ENCODE measurements at places on chromosomes 5 and 9.

DNA sequence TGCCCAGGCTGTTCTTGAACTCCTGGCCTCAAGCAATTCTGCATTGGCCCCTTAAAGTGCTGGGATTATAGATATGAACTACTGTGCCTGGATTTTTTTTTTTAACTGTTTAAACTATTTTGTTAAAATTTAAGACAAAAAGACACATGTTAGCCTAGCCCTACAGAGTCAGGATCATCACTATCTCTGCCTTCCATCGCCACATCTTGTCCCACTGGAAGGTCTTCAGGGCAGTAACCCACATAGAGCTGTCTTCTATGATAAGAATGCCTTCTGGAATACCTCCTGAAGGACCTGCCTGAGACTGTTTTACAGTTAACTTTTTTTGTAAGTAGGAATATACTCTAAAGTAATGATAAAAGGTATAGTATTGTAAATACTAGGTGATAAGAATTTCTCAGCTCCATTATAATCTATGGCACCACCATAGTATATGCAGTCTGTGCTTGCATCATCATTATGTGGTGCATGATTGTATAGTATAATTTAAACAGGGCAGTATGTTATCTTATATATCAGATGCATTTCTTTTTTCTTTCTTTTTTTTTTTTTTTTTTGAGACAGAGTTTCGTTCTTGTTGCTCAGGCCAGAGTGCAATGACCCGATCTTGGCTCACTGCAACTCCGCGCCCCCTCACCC, 52.7 kb downstream of the DENND4C start:
- DNase-seq, result no peak

DNA sequence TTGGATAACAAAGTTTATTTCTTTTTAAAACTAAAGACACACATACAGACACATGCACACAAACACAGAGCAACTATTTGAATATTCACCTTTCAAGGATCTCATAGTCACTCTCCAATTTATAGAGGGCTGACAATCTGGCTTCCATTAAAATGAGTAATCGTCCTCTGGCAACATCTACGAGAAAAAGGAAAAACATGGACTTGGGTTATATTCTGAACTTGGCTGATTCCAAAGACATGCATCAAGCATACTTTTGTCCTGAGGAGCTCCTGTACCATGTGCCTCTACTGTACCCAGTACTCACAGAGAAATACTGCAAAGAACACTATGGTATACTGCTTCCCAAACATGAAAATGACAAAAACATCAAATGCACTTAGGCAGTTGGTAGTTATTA, 15.4 kb downstream of the IARS1 start:
- no peak for DNase-seq

GRCh38 chr5:112294126-112294525, 125.0 kb downstream of the EPB41L4A start:
- no peak for DNase-seq

GRCh38 chr5:146626936-146627335, 110.9 kb upstream of the GPR151 start:
- DNase-seq, result no peak

DNA sequence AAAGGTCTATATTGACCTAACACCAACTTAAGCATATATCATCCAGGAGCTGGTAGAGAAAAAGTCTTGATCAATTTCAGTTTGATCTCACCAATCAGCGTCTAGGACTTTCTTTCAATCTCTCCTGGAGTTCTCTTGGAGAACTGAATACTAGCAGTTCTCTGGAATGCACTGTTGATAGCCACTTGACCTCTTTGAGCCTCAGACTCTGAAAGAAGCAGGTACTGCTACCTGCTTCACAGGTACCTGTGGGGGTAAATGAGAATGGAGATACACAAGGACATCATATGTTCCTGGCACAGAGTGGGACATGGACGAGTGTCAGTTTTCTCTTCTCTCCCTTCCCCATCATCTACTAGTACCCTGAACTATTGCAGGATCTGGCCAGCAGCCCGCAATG, 16.0 kb downstream of the CMYA5 start:
- no peak for DNase-seq

DNA sequence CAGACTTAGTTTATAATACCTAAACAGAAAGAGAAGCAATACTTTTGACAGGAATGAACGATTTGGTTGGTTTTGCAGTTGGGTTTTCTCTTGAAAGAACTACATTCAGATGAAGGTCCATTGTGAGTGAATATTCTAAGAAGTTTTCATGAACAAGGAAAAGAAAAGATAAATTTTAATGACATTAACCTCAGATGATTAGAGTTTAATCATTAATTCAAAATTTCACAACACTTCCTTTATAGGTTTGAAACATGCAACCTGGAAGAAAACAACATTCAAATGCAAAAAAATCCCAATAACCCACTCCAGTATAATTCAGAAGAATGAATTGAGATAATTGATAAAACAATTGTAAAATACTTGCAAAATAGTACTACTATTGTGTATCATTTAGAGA, 23.8 kb downstream of the EQTN start:
- no peak for DNase-seq

DNA sequence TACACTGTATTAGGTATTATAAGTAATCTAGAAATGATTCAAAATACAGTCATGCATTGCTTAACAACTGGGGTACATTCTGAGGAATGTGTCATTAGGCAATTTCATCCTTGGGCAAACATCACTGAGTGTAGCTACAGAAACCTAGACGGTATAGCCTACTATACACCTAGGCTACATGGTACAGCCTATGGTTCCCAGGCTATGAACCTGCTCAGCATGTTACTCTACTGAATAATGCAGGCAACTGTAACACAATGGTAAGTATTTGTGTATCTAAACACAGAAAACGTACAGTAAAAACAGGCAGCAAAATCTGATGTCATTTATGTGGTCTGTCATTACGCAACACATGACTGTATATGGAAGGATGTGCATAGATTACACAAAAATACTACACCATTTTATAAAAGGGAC, 96.8 kb downstream of the RAPGEF6 start:
- no peak for DNase-seq

GRCh38 chr9:76717613-76718012, 46.6 kb upstream of the PCA3 start:
- no peak for DNase-seq

- no peak for DNase-seq
Measured at GRCh38 chr9:90772386-90772785, 29.2 kb upstream of the SYK start.

GRCh38 chr9:91720313-91720712, 229.7 kb downstream of the ROR2 start:
- DNase-seq, result no peak

GRCh38 chr5:151016700-151017099, 3.7 kb upstream of the GPX3 start:
- no peak for DNase-seq

- DNase-seq, result no peak
Measured at GRCh38 chr5:157890836-157891597, 32.1 kb upstream of the CLINT1 start.

DNA sequence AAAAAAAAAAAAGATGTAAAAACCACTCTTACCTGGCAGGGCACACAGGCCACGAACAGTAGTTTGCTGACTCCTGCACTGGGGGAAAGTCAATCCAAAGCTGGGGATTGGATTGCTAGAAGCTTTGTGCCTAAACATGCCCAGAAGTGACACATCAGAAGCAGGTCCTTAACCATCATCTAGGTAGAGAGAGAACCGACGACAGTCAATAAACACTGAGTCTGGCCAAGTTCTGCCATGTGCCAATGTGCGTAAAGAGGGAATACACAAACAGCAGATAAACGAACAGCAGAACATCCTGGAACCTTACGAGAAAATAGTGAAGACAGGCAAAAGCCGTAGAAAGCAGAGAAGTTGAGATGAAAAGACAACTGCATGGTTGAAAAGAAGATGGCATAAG, 14.9 kb downstream of the SFXN1 start:
- no peak for DNase-seq

DNA sequence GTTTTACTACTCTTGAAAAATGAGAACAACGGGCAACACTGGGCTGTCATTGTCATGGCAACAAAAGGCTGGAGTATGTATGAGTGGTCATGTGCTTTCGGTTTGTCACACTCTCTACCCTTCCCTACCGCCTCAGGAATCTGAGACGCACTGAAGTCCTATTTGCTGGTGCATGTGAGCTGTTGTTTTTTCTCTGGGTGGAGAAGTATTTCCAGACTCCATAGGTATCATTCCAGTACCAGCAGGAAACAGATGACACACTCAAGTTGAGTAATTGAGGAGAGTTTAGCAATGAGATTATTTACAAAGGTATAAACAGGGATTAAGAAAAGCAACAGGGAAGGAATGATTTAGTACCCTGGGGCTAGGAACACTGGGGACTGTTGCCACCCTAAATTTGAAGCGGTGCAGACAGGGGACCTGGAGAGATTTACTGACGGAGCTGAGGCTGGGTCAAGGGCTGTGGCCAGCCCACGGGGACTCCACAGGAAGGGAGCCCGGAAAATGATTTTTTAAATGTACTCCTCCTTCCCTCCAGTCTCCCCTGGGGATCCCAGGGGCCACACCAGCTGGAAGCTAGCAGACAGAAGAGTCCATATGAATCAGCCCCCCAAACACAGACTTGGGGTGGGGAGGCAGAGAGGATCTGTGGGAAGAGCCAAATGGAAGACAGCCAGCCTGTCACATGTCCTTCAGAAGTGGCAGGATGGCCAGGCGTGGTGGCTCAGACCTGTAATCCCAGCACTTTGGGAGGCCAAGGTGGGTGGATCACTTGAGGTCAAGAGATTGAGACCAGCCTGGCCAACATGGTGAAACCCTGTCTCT, 13.2 kb upstream of the ZBTB43 start:
- DNase-seq, result no peak

GRCh38 chr5:171387970-171388815, 544 bp downstream of the NPM1 start:
- peak; percentile 40 for DNase-seq

DNA sequence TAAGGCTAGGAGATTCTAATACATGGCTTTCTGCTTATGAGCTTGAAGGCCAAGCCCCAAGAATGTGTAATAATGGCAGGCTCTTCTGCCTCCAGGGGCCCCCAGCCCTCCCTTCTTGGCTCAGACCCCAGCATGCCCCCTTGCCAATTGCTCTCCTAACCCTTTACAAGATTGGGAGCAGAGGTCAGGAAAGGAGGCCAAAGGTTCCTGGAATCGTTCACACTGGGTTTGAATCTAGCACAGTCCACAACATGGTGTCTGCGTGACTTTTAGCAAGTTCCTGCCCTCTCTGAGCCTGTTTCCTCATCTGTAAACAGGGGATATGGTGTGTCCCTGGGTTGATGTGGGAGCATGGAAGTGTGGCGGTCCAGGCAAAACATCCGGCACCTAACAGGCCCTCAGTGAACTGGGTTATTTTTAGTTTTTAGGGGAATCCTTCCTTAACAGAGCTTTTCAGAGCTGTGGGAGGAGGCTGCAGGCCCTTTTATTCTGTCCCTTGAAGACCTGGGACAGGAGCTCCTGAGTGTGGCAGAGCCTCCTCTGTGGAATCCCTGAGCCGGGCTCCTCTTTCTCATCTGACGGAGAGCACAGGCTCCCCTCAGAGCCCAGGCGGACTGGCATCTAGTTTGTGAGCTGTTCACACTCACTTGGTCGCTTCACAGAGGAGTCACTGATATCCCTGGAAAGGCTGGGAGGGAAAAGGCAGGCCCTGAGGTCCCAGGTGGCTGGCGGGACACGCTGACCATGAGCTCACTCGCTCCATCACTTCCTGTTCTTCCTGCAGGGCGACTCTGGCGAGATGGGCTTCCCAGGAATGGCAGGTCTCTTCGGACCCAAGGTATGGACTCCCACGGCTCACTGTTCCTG, 23.4 kb upstream of the ORM1 start:
- DNase-seq, result no peak

- no peak for DNase-seq
Measured at GRCh38 chr9:70983723-70984295, 137.6 kb downstream of the TRPM3 start.

DNA sequence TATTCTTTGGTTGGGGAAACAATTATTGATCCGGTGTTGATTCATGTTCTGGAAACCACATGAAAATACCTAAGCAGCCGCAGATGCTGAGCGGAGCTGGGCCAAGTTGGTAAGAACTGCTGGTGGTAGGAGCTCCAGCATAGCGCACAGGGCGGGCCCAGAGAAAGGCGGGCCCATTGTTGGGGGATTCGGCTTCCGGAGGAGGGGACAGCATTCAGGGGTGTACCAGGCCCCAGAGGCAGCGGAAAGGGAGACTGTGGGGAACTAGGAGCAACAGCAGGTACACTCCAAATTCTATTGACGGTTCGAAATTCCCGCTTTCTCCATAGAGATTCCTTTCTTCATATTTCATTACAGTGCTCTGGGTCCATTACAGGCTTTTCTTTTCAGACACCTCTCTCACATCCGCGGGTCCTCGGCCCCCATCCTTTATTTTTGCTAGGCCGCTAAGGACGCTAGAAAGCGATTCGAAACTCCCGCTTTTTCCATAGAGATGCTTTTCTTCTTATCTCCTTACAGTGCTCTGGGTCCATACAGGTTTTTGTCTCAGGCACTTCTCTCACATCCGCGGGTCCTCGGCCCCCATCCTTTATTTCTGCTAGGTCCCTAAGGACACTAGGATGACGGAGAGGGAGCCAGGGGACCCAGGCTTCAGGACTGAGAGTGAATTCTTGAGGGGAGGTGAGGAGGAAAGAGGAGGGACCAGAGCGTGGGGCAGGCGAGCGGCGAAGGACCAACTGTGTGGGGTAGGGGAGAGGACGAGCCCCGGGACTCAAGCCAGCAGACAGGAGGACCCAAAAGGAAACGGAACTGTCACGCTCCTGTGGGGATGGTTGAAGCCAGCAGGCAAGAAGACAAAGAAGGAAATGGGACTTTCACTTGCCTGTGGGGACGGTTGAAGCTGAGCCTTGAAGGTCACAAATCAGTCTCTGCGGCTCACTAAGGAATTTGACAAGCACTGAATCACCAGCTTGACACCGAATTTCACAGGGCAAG, at the start of gene CCDC152:
TSS of gene CCDC152 (plus strand) at position 213 of the 996 bp plus-strand sequence. CDS start 2,304 bp downstream, outside the sequence.
- no peak for DNase-seq

DNA sequence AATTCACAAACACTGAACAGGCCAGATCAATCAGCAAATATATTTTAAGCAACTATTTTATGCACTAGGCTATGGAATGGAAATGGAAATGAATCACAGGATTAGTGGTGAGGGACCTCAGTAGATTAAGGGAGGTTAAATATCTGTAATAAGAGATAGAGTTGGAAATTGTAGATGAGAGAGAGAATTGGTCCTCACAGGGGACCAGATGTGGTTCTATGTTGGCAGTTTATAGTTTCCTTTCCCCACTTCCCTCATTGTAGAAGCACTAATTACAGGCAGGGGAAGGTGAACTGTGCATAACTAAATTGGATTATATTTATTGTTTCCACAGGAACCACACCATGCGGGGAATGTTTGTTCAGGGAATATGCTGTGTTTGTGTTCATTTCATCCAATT, 496.2 kb downstream of the ARHGEF28 start:
- no peak for DNase-seq

- DNase-seq, result no peak
Measured at GRCh38 chr5:52776116-52776515, 11.6 kb upstream of the ITGA1 start.

DNA sequence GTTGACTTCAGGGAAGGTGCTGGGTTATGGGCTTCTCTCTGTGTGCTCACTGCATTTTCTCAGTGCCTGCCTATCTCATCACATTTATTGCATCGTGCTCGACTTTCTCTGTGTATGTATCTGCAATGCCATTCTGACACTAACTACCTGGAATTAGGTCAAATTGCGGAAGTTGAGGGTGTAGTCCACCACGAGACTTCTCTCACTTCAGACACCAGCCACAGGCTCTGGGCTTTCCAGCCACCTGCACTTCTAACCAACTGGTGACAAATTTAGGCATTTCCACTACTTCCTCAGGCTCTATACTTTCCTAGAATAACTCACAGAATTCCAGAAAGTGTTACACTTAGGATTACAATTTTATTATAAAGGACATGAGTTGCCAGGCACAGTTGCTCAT, 188.6 kb upstream of the ZNF608 start:
- DNase-seq, result no peak

GRCh38 chr5:67301285-67301903, 104.8 kb upstream of the CD180 start:
- no peak for DNase-seq
